Keratinocyte (primary cell): ENCODE measurements at places on chromosomes 5 and 9. TPM values are rescaled to one million over a fixed set of nuclear protein-coding genes. Genes with fewer than 3 reads are reported as not detected.

- DNase-seq = no peak
These were observed 13.4 kb downstream of the EXD3 start for GRCh38 chr9:137409515-137409914.

DNA sequence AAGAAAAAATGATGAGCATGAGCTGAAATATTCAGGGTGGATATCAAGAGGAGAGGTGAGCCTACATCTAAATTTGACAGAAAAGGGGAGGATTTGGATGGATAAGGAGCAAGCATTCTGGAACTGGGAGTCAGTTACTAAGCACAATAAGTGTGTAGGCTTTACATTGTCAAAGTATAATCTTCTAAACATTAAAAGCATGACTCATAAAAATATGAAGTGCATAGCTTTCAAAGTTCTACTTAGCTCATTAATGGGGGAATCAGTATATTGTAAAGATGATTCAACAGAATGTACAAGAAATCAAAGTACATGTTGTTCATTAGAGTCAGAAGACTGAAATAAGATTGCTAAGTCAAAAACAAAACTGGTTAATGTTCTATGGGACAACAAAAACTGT is 248.0 kb upstream of the GAS1 start:
- DNase-seq = no peak

- no peak for DNase-seq
These were observed 167.6 kb upstream of the MSX2 start for GRCh38 chr5:174556756-174557155.

DNA sequence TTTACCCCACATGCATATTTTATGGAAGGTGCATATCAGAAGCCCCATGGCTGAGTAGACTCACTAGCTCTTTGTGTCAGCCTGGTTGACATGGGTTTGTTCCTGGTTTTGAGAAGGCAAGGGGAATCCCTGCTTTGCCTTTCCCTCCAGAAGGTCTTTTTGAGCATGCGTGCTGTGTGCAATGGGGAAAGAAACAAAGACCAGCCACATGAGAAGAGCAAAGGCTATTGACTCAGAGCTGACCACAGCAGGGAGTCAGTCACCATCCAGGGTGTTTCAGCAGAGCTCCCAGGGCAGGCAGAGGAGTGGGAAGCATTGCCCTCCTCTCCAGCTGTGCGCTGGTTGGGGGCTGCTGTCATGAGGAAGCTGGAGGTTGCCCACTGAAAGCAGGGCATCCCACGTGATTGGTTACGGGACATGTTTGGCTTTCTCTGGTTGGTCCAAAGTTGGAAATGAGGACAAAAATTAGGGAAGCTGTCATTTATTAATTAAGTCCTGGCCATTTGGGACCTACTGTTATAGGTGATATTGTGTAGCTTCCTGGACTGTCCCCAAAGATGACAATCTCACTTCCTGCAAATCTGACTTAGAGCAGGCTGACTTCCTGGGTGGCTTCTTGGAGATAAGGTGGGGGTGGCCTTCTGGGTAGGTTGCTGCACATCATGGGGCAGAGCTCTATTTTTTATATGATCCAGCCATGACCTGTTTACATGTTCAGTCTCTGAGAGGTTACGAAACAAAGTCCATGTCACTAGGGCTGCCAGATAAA is 48.9 kb upstream of the TDRD7 start:
- DNase-seq = no peak

BTNL3 gene
- polyA plus RNA-seq = not detected in 3 replicates

DNAH5 gene
- polyA plus RNA-seq = 0.49 to 0.73 TPM (median 0.67 TPM) in 3 replicates

SPATA31C1 gene
- not detected in 3 replicates for polyA plus RNA-seq

GRCh38 chr5:165015126-165015525 is 1509.7 kb downstream of the MAT2B start:
- no peak for DNase-seq

GRCh38 chr9:124291801-124292396 is 34.1 kb downstream of the NEK6 start:
- DNase-seq = no peak

DNA sequence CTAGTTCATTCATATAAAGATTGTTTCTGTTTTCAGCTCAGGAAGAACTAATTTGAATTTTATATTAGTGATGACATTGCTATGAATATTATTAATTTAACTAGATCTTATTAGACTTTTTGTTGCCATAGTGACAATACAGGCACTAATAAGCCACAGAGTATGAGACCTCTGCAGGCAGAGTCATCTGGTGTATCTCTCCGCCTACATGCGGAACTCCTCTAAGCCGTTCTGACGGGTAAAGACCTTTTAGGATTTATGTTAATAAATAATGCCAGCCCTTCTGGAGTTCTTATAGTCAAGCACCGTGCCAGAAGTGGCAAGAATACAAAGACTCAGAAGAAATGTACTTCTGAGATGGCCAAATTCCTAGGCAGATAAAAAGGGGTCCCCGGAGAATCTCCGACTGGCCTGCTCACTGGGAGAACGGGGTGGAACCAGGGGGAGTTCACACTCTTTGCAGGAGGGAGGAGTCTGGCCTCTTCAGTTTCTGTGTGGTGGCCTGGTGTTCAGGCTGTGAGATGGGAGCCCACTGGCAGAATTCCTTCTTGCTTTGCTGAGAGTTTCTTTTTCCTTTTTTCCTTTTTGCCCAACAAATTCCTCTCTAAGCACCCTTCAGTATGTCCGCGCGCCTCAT is 85.1 kb upstream of the IL12B start:
- DNase-seq = no peak

DNA sequence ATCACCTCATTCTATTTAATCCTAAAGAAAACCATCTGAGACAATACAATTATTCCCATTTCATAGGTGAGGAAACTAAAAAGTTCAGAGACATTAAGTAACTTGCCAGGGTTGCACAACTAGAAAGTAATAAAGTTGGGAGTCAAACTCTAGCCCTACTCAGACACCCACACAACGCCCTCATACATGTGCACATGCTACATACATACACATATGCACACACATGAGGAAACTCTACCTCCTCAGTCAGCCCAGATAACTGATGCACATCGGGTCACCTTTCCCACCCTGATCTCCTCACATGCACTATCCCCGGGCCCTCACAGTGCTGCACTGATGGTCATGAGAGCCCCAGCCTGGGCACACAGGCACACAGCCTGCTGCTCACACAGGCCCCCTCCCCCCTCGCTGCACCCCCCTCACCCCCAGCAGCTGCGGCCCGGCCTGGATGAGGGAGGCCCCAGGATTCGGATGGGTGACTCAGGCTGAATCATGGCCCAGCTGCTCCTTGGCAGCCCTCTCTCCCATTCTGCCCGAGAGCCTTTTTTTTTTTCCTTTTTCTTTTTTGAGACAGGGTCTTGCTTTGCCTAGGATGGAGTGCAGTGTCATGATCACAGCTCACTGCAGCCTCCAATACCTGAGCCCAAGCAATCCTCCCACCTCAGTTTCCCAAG is 5.0 kb upstream of the GPRIN1 start:
- DNase-seq = no peak

DNA sequence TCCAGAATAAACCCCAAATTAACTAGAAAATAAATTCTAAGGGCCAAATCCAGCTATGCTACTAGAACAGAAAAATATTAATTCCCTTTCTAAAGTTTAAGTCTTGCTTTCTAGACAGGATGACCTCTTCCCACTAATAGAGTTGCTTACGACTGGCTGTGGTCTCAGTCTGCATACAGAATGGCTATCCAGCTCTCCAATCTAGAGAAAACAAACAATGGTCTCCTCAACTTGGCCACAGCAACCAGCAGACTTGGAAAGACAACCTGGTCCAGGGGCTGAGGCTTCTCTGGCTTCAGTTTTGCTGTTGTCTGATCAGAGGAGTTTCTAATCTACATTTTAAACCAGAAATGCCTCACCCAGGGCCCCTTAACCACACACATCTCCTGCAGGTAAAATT is 28.9 kb downstream of the RASEF start:
- DNase-seq = no peak

DNA sequence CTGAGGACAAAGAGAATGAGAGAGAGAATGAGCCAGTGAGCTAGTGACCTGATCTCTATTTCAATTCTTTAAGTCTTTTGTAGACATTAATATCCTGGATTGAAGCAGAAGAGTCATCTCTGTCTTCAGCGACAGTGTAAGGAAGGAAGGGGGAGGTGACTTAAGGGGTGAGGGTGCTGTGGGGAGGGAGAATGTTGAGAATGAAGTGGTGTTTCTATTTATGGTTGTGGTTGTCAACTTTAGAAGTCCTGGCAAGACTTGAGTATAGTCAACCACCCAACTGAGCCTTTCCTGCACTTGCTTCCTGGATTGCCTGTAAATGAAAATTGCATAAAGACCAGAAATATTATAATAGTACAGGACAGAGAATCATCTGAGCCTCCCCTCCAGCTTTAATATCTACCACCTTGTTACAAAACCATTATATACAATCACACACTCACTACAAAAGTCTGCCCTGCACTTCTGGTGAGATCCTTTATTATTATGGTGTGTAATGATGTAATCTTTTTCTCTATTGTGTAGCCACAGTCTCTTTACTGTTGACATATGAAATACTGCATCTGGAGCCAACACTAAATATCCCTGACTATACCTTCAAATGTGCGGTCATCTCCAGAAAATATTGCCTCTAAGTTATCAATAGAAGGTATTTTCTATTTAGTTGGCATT is 91.7 kb downstream of the NTRK2 start:
- no peak for DNase-seq

PPP3R2 gene
- polyA plus RNA-seq = not detected in 3 replicates

DNA sequence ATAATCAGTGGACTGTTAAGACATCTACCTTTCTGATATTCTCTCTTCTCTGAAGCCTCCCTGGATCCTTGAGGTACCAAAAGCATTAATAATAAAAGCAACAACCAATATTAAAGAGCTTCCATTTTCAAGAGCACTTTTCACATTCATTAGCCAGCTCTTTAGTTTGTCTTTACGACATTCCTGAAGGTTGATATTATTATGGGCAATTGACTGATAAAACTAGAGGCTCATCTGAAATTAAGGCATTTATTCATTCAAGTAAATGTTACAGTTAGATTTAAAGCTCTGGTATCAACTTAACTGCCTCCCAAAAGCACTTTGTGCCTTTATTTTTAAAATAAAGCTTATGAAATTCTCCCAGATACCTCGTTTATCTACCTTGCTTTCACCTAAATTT is 199.6 kb downstream of the PLK2 start:
- no peak for DNase-seq

DNA sequence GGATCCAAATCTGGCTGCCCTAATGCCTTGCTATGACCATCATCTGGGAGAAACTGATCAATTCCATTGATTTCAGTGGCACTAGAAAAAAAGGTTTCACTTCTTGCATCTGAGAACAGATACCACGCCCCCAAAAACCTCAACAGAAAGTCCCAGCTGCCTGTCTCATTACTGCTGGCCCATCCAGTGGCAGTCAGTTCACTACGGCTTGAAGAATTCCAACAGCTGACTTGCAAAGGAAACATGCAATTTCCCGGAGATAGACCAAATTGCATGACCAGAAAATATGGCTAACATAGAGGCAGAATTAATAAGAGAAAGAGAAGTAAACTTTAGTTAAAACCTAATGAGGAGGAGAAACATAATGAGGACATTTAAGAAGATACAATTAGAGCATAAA is 48.6 kb downstream of the UGCG start:
- DNase-seq = no peak

DNA sequence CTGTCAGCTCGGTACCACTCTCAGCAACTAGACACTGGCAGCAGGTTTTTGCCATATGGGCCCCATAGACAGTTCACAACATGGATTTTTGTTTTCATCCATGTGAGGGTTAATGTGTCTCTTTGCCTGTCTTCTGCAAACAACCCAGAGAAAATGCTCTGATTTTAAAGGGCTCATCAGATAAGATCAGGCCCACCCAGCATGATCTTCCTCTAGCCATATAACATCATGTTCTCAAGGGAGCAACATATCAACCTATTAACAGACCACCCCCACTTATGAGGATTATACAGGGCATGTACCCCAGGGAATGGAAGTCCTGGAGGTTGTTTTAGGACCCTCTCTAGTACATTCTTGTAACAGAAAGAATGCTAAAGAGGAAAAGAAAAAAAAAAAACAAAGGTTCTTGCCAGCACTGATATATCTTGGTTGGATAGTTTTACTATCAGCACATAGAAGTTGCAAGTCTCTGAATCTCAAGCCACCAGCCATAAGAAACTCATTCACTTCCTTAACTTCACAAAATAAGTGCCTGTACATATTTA is 1015.1 kb downstream of the TLE4 start:
- DNase-seq = no peak

GRCh38 chr9:91756510-91756780 is 193.6 kb downstream of the ROR2 start:
- no peak for DNase-seq

DNA sequence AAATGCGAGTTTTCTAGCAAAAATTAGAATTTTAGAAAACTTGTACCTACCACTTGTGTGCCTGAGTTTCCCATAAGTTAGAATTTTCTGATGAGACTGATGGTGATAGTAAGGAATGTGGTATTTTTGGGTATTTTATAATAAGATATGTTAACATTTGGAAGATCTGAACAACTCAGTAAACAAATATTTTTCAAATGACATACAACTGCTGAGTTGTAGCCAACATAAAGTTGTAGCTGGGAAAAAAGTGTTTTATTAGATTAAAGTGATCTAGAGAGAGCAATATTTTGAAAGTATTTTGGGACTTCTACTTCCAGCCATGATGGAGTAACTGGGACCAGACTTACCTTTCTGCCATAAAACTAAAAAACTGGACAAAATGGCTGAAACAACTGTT is 37.9 kb downstream of the GEMIN5 start:
- no peak for DNase-seq

GPR150 gene
- 0.07 to 0.08 TPM (median 0.07 TPM) in 3 replicates for polyA plus RNA-seq

GRCh38 chr5:130166839-130167490 is 262.7 kb downstream of the CHSY3 start:
- DNase-seq = no peak

ADCY2 gene
- polyA plus RNA-seq = 0.01 to 0.13 TPM in 2 of 3 replicates, not detected in the other

NPR3 gene
- 0.01 to 0.55 TPM (median 0.12 TPM) in 3 replicates for polyA plus RNA-seq

PCDHA3 gene
- polyA plus RNA-seq = 0.01 to 0.02 TPM in 2 of 3 replicates, not detected in the other

DNA sequence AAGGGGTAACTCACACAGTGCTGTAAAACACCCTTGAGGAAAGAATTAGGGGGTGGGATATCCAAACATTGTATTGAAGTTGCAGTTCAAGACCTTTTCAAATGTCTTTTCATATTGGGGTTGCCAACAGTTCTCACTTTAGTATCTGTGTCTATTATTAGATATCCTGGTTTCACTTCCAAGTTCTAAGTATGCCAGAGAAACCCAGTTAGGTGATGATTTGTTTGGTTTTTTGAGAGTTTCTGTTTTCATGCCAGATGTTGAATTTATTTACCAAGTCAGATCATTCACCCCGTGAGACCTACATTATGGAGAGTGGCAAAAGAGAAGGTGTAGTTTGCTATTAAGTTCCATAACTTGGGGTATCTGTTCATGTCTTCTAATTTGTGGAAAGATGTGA is 64.5 kb downstream of the C9orf152 start:
- no peak for DNase-seq
